ENCODE measurements at places on chromosomes 1 and 21.
A peak's percentile ranks its signal among the peaks of the same experiment; 100 is the strongest.

DNA sequence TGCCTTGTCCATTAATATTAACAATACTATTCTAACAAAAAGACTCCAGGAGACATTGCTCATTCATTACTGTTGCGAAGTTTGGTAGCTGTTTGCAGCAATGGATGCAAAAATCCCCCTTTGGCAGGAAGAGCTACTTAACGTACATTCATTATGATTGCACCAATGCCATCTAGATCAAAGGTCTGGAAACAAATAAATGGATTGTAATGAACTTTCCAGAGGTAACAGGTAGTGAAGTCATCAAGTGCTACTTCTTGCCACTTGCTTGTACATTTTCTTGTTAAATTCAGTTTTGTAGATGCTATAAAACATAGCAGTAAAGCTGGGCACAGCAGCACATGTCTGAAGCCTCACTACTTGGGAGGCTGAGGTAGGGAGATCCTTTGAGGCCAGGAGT lies 93.9 kb downstream of the DDAH1 start:
- H3K4me1 ChIP-seq: peaks cover 40% of the 10 kb centered on the region
- H3K4me3 ChIP-seq: no peak overlapping the region
- H3K27me3 ChIP-seq: no peaks in the 10 kb centered on the region
- H3K36me3 ChIP-seq: no peaks in the 10 kb centered on the region

- H3K36me3 ChIP-seq: no peaks in the 10 kb centered on the region
- no peaks in the 10 kb centered on the region for H3K27me3 ChIP-seq
- no peak for DNase-seq
- H3K4me3 ChIP-seq: no peak overlapping the region
- no peak overlapping the region for H3K27ac ChIP-seq
- no peaks in the 10 kb centered on the region for H3K4me1 ChIP-seq
Measured at GRCh38 chr1:209241487-209241886, 342.0 kb upstream of the CAMK1G start.

- peaks cover 8% of the 10 kb centered on the region for H3K4me1 ChIP-seq
- no peak for DNase-seq
- no peaks in the 10 kb centered on the region for H3K27me3 ChIP-seq
Measured at GRCh38 chr1:1613509-1614082, 1.7 kb upstream of the MIB2 start.

DNA sequence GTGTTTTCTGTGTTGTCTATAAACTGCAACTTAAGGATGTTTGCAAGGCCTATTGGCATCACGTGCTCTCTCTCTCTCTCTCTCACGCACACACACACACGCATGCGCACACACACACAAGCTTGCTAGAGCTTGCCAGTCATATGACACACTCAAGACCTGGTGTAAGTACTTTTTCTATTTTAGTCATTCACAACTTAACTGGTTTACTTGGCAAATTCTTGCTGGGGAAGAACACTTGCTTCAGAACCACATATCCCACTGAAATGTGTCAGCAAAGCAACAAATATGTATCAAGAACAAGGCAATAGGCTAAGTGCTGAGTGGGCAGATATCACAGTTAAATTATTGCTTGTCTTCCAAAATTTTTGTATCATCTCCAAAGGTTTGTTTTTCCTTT lies 107.8 kb downstream of the DISC1 start:
- H3K27me3 ChIP-seq: no peaks in the 10 kb centered on the region
- no peak for DNase-seq
- H3K27ac ChIP-seq: no peak overlapping the region
- H3K4me3 ChIP-seq: no peak overlapping the region
- no peaks in the 10 kb centered on the region for H3K4me1 ChIP-seq

- peaks cover 3% of the 10 kb centered on the region for H3K36me3 ChIP-seq
- no peak for DNase-seq
- no peak overlapping the region for H3K27ac ChIP-seq
- H3K27me3 ChIP-seq: no peaks in the 10 kb centered on the region
- no peaks in the 10 kb centered on the region for H3K4me1 ChIP-seq
- no peak overlapping the region for H3K4me3 ChIP-seq
Measured at GRCh38 chr1:53847980-53848379, 9.9 kb upstream of the NDC1 start.

DNA sequence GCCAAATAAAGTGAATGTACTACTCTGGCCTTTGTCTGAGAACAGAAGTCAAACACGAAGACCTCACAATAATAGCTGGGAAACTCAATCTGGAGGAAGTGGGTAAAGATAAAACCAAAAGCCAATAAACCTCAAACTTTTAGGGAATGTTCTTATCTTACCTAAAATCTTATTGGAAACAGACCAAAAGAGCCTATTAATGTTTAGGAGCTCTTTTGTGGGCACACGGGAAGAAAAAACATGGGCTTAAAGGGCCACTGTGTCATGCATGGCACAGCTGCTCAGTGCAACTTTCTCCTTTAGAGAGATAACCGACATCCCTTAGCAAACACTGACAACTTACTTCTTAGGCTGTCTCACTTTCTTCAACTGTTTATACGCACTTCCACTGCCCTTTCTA lies 16.1 kb downstream of the EIF2B3 start:
- H3K27me3 ChIP-seq: no peaks in the 10 kb centered on the region
- no peak overlapping the region for H3K4me3 ChIP-seq
- peaks cover 6% of the 10 kb centered on the region for H3K36me3 ChIP-seq
- H3K4me1 ChIP-seq: no peaks in the 10 kb centered on the region
- DNase-seq: no peak

DNA sequence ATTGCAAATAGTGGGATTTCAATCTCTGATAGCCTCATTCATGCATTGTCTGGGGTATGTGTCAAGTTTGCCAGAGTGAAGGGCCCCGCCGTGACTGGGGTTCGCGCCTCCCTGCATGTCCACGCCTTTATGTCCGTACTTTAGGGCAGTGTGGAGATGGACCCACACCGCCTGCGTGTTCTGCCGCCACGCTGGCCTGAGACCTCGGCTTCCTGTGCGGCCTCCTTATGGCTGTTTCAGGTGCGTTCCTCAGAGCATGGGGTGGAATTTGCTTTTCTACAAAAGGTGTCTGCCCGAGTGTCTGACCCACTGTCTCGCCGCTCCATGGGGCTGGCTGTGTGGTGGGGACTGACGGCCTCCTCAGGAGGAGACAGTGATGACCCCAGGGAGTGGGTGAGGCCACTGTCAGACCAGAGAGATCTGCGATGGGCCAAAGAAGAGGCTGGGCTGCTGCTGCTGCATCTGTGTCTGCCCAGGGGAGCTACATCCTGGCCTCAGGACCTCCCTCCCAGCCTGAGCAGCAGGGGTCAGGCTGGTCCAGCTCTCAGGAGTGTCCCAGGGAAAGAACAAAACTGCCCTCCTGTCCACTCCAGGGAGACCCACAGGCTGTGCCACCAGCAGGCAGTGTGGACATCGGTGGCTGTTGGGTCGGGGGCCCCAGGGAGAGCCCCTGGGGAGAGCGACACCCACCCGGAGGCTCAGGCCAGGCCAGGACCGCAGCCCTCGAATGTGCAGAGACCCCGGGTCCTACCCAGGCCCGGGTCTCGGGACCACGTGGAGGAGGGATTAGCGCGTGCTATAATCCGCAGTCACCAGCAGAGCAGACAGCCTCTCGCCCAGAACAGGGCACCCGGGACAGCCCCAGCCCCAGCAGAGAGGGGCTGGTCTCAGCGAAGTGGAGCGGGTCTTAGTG lies 9.8 kb upstream of the SLC19A1 start:
- H3K27ac ChIP-seq: peak overlapping the region; percentile 5
- H3K36me3 ChIP-seq: no peaks in the 10 kb centered on the region
- DNase-seq: no peak
- no peaks in the 10 kb centered on the region for H3K4me1 ChIP-seq
- H3K27me3 ChIP-seq: no peaks in the 10 kb centered on the region

DNA sequence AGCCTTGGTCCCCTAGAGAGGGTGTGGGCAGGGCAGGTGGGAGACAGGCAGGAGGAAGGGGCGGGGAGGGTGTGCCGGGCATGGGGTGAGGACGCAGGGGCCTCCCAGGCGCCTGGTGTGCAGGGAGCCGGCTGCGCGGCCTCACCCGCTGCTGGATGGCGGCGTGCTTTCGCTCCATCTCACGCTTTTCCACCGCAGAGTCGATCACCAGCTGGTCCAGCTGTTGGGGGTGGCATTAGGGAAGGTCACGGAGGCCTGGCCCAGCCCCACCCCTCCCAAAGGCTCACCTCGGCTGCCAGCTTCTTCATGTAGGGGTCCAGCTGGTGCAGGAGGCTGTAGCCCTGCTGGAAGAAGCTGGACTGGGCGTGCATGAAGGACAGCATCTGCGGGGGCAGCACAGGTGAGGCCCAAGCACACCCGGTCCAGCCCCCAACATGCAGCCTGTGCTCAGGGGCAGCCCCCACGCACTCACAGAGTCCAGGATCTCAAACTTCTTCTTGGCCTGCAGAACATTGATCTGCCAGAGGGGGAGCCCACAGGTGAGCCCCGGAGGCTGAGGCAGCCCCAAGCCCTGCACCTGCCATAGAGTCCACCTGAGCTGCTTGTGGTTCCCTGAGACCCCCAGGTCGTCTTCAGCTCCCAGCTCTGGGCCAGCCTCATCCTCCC lies 7.9 kb downstream of the ACAP3 start:
- no peaks in the 10 kb centered on the region for H3K27me3 ChIP-seq
- no peak for DNase-seq
- H3K4me1 ChIP-seq: peaks cover 6% of the 10 kb centered on the region
- no peak overlapping the region for H3K4me3 ChIP-seq
- H3K36me3 ChIP-seq: no peaks in the 10 kb centered on the region

- no peaks in the 10 kb centered on the region for H3K27me3 ChIP-seq
- no peaks in the 10 kb centered on the region for H3K36me3 ChIP-seq
- no peaks in the 10 kb centered on the region for H3K4me1 ChIP-seq
- H3K4me3 ChIP-seq: no peak overlapping the region
- H3K27ac ChIP-seq: no peak overlapping the region
- DNase-seq: no peak
Measured at GRCh38 chr1:169708647-169709046, 2.8 kb downstream of the SELL start.

- DNase-seq: no peak
- H3K27me3 ChIP-seq: no peaks in the 10 kb centered on the region
- H3K4me1 ChIP-seq: no peaks in the 10 kb centered on the region
- no peak overlapping the region for H3K27ac ChIP-seq
- no peaks in the 10 kb centered on the region for H3K36me3 ChIP-seq
Measured at GRCh38 chr1:198669023-198669698, 30.3 kb downstream of the PTPRC start.

GRCh38 chr1:3038571-3039181 lies 17.4 kb downstream of the ACTRT2 start:
- H3K27me3 ChIP-seq: no peaks in the 10 kb centered on the region
- no peaks in the 10 kb centered on the region for H3K4me1 ChIP-seq
- no peak for DNase-seq
- no peak overlapping the region for H3K27ac ChIP-seq

DNA sequence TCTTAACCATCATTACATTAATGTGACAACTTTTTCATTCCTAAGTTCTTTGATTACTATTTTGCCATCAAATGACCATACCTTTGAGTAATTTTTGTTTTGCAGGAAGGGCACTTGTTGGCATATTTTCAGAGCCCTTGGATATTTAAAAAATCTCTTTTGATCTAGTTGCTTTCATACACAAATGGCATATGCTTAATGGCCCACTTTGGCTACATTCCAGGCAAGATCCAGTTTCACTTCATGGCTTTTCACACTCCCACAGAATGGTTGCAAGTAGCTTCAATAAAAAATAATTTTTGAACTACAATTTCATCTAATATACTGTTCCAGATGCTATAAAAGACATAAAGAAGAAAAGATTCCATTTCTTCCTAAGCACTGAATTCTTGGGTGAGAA lies 18.1 kb downstream of the ADAM30 start:
- no peaks in the 10 kb centered on the region for H3K4me1 ChIP-seq
- no peaks in the 10 kb centered on the region for H3K36me3 ChIP-seq
- DNase-seq: no peak

- no peak overlapping the region for H3K4me3 ChIP-seq
- no peaks in the 10 kb centered on the region for H3K36me3 ChIP-seq
- no peak overlapping the region for H3K27ac ChIP-seq
- H3K4me1 ChIP-seq: no peaks in the 10 kb centered on the region
Measured at GRCh38 chr1:68565923-68566322, 69.0 kb upstream of the DEPDC1 start.

- H3K27me3 ChIP-seq: peaks cover 4% of the 10 kb centered on the region
- no peaks in the 10 kb centered on the region for H3K4me1 ChIP-seq
- no peak overlapping the region for H3K27ac ChIP-seq
- no peak for DNase-seq
Measured at GRCh38 chr1:28815533-28816185, 3.7 kb downstream of the OPRD1 start.

- peaks cover 4% of the 10 kb centered on the region for H3K36me3 ChIP-seq
- H3K4me3 ChIP-seq: no peak overlapping the region
- no peak for DNase-seq
- no peaks in the 10 kb centered on the region for H3K4me1 ChIP-seq
- H3K27me3 ChIP-seq: no peaks in the 10 kb centered on the region
- no peak overlapping the region for H3K27ac ChIP-seq
Measured at GRCh38 chr1:93140106-93140505, 40.1 kb downstream of the TMED5 start.

DNA sequence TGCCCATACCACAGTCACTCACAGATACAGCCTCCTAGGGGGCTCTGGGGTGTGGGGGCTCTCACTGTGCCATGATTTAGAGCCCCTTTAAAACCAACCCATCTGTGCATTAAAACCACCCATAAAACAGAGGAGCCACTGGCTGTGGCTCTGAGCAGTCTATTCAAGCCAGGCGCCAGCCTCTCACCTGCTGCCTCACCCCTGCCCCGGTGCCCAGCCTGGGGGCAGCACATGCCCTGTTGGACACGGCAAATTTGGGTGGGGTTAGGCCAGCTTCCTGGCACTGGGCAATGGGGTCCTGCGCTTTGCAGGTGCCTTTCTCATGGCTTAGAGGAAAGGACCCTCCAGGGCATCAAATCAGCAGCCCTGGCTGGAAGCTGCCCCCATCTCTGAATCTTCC lies 73.1 kb downstream of the CASZ1 start:
- DNase-seq: no peak
- no peak overlapping the region for H3K4me3 ChIP-seq
- peaks cover 35% of the 10 kb centered on the region for H3K4me1 ChIP-seq
- H3K36me3 ChIP-seq: no peaks in the 10 kb centered on the region
- no peaks in the 10 kb centered on the region for H3K27me3 ChIP-seq

GRCh38 chr1:30515755-30516484 lies 207.5 kb downstream of the MATN1 start:
- H3K36me3 ChIP-seq: no peaks in the 10 kb centered on the region
- no peak overlapping the region for H3K27ac ChIP-seq

DNA sequence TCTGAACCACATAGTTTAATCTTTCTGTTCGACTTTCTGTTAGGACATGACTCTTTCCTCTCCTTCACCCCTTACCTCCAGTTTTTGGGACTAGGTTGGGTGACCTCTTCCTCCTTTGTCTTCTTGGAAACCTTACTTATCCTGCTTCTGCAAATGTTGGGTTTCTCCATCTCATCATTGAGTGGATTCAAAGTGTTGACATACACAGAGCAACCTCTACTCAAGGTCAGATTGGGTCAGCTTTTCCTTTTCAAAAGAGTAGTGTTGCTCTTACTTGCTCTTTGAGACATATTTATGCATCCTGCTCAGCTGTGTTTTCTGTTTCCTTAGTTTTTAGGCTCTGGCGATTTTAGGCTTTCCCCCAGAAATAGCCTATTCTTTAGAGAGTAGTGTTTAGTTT lies 3.7 kb downstream of the CAMTA1 start:
- H3K27me3 ChIP-seq: no peaks in the 10 kb centered on the region
- DNase-seq: no peak
- H3K27ac ChIP-seq: no peak overlapping the region
- H3K4me1 ChIP-seq: peaks cover 16% of the 10 kb centered on the region
- H3K36me3 ChIP-seq: no peaks in the 10 kb centered on the region
